CD4-positive, alpha-beta T cell treated with Interleukin-17A for 4 hours (primary cell): ENCODE measurements at places on chromosomes 16 and 17.

GRCh38 chr16:58628845-58629732 is 537 bp downstream of the CNOT1 start:
- peak; percentile 55 for DNase-seq

- no peak for DNase-seq
Observed at GRCh38 chr16:58495521-58496331, 4.2 kb upstream of the NDRG4 start.

- DNase-seq = no peak
Observed at GRCh38 chr16:67930191-67930590, 1.5 kb downstream of the CTRL start.

DNA sequence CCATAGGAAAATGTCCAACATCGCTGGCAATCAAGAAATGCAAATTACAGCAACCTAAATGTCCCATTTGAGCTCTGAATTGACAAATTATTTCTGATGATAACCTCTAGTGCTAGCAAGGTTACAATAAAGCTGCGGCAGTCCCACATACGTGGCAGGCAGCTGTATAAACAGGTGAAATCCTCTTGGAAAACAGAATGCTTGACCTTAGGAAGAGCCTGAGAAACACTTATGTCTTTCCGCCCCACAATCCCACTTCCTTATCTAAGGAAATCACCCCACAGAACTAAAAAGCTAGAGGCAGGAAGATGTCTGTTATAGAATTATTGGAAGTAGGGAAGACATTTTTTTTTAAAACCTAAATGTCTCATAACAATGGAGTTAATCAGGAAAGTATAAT is 154.3 kb downstream of the KATNIP start:
- DNase-seq = no peak

DNA sequence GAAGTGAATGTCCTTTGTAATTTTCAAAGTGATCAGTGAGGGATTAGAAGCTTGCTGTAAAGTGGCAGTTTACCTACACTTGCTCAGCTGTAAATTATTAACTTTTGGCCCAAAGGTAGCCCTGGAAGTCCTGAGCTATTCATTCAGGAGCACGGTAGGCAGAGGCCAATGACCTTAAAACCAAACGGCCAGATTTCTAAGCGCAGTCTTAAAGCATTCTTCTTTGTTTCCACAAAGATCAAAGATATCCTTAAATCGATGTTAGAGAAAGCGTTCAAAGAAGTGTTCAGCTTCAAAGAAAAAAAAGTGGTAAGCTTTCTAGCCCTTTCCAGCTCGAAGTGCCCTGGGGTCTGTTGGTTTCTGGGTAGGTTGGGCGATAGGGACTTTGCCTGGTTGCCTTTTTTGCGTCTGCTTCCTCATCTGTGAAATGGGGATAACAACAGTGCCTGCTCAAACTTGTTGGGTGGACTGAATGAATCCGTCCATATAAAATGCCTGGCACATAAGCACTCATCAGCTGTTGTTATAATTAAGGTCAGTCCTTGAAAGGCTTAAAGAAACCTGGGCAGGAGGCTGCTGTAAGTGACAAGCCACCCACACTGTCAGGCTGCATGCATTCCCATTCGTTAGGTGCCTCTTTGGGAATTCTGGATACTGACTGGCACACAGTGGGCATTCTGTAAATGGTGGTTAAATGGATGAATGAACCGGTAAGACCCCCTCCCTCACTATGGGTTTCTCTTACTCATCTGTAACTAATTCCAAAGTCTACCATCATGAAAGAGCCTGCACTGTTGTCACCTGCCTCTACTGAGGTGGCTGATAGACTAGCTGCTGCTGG is 113.2 kb downstream of the PRKCA start:
- DNase-seq = no peak

GRCh38 chr16:89117975-89118289 is 24.3 kb downstream of the ACSF3 start:
- DNase-seq = no peak

DNA sequence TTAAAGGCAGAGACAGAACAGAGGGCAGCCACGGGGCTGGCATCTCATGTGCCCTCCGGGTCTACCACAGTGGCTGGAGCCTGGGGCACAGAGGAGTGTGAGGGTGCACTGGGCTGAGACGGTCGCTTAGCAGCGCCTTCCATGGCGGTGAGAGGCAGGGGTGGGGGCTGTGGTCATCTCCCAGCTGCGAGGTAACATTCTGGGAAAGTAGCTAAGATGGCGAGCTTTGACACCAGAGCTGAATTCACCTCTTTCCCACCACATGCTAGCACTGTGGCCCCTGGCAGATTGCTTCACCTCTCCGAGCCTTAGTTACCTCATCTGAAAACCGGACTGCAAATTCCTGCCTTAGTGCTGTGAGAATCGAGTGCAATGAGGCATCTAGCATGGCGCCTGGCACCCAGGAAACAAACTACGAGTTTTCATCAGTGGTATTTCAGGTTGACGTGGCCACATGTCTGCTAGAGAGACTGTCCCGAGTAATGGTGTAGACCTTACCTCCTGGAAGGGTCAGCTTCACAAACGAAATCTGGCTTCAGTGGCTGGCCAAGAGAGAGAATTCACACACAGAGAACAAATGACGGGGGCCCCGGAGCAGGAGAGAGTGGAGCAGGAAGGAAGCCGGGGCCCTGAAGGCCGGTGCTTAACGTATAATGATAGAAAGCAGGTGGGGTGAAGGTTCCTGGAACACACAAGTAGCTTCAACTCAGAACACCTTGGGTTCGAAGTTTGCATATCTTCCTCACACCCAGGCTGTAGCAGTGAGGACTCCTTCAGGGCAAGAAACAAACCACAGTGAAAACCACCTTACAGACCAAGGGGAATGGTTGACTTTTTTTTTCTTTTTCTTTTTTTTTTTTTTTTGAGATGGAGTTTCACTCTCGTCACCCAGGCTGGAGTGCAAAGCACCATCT is 63.9 kb upstream of the RPH3AL start:
- peak; percentile 64 for DNase-seq

- DNase-seq = no peak
Observed at GRCh38 chr17:76830987-76831715, 37.1 kb upstream of the MGAT5B start.

DNA sequence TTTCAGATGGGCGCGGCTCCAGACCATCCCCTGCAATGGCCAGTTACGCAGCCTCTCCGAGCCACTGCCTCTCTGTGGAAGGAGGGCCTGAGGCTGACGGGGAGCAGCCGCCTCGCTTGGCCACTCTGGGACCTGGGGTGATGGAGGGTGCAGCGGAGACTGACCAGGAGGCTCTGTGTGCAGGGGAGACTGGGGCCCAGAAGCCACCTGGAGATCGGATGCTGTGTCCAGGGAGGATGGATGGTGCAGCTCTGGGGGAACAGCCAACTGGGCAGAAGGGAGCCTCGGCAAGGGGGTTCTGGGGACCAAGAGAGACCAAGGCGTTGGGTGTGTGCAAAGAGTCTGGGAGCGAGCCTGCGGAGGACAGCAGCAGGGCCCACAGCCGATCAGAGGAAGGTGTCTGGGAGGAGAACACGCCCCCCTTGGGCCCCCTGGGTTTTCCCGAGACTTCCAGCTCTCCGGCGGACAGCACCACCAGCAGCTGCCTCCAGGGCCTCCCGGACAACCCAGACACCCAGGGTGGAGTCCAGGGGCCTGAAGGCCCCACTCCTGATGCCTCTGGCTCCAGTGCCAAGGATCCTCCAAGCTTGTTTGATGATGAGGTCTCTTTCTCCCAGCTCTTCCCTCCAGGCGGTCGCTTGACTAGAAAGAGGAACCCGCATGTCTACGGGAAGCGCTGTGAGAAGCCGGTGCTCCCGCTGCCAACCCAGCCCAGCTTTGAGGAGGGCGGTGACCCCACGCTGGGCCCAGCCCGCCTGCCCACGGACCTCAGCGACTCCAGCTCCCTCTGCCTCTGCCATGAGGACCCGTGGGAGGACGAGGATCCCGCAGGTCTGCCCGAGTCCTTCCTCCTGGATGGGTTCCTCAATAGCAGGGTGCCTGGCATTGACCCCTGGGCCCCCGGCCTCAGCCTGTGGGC is 17.4 kb upstream of the ZFPM1 start:
- no peak for DNase-seq

- no peak for DNase-seq
Observed at GRCh38 chr16:50038286-50038685, 13.3 kb downstream of the CNEP1R1 start.

GRCh38 chr17:5931616-5932015 is 138.6 kb upstream of the WSCD1 start:
- no peak for DNase-seq

DNA sequence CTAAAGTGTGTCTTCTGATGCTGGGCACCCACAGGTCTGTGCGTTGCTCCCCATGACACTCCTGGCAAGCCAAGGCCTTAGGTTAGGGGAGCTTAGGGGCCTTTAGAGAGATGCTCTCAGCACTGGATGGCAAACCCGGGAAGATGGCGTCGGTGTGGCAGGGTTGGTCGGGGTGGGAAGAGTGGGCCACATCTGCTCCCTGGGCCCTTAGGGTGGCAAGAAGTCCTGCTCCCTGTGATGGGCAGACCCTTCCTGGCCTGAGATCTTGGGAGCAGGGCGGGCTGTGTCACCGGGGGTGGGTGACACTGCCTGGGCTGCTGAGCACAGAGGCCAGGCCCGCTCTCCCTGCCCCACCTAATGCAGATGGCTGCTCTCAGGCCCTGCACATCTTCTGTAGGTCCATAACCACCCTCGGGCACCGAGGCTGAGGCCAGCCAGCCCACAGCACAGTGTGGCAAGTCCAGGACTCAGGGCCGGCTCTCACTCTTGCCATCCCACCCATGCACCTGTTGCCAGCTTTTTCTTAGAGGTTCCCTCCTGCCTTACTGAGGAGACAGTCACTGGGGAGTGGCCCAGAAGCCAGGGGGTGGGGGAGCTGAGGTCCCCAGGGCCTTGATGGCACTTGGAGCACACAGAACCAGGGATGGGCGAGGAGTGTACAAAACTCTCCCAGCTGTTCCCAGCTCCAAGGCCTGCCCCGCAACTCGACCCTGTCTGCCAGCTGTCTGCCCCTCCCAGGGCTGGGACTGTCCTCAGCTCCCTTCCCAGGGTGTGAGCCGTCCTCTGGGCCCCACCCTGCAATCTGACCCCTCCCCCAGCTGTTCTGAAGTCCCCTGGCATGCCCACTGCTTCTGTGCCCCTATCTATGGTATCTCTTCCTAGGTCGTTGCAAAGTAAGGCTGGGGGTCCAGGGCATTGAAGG is 4.4 kb upstream of the MTSS2 start:
- no peak for DNase-seq

DNA sequence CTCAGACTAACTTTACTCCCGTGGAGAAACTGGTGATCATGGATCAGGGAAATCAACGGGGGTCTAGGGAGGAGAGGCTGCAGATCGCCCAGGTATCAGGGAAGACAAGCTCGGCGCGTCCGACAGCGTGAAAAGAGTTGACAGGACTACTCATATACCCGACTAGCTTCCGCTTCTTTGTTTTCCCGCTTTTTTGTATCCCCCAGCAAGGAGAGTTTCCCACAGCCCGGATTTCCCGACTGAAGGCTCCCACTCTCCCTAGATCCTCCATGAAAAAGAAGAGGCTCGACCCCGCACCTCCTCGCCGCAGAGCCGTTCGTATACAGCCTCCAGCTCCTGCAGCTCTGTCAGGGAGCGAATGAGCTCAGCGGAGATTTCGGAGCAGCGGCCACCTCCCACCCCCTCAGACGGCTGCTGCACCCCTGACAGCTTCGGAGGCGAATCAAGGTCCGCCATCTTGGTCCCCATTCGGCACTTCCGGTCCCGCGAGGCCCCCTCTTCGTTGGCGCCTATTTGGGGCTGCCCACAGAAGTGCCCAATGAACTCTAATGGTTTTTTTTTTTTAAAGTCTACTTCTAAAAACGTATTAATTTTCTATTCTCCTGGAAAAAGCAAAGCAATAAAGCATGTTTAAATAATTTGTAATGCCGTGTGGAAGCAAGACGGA is at the start of gene COG4:
TSS of gene COG4 (minus strand) at position 479 of the 667 bp plus-strand sequence. CDS start at position 468, 11 bp downstream.
- DNase-seq = peak; percentile 92

DNA sequence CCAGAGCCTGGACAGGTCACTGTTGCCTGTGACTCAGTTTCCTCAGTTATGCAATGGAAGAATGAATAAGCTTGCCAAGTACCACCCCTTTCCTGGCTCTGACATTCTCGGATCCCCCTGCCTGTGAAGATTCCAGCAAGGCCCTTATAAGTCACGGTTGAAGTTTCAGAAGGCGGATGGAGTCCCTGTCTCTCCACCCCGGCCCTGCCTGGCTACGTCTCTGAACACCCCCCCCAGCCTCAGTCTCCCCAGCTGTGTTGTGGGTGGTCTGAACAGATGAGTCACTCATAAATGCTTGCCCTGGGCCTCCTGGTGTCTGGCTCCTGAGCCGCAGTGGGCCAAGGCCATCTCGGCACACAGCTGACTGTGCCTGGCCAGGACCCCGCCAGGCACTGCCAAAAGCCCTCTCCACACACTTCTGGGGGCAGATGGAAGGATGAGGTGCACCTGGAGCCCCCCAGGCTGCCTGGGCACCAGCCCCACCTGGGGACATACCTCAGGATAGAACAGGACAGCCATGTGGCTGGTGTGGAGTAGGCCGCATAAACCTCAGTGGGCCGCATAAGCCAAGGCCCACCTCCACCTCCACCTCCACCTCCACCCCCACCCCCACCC is 15.4 kb downstream of the VASN start:
- no peak for DNase-seq

DNA sequence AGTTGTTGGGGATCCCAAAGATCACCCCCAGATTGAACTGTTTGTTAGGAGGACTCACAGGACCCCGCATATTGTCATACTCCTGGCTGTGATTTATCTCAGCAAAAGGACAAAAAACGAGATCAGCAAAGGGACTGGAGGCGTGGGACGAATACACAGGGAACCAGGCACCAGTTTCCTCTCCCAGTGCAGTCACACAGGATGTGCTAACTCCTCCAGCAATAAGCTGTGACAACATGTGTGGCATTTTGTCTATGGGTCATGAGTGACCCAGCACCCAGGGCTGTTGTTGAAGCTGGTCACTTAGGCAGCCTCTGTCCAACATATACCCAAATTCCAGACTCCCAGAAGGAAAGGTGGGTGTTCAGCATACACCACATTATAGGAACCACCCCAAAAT is 60.9 kb downstream of the CPPED1 start:
- no peak for DNase-seq

GRCh38 chr17:31275116-31275515 is 21.9 kb downstream of the OMG start:
- no peak for DNase-seq

GRCh38 chr16:49866595-49867071 is 10.7 kb upstream of the ZNF423 start:
- DNase-seq = no peak

DNA sequence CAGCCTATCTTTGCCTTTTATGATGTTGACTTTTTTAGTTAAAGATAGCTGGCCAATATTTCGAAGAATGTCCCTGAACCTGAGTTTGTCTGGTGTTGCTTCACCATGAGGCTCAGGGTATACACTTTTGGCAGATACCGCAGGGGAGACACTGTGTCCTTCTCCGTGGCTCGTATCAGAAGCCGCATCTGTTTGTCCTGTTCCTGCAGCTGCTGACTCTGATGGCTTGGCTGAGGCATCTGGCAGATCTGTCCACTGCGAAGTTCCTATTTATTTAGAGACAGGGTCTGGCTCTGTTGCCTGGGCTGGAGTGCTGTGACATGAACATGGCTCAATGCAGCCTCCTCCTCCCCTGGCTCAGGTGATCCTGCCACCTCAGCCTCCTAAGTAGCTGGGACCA is 93.5 kb downstream of the CRISPLD2 start:
- no peak for DNase-seq
